Hypothalamus (tissue), 51 donors: ENCODE measurements at places on chromosomes 13 and 19.

DNA sequence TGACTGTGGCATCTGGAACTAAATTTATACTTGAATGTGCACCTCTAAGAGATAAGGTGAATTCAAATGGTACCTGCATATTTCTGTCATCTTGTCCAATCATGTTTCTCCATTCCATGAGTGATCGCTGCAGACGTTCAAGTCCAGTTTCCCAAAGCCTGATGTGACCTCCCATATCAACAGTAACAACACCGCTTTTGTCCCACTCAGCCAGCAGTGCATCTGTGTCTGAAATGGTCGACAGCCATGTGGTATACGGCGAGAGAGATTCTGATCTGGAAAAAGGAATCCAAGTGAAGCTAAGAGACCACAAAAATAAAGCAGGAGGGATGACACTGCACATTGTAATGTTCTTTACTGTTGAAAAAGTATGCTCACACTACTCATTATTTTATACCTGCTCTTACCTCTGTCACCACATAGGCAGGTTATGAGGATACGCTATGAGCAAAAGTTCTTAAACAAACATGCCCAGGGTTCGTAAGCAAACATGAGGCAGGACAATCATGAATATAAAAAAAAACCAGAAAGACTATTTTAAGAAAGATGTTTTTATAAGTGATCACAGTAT, 213.6 kb downstream of the RGCC start:
- no peak for DNase-seq

DNA sequence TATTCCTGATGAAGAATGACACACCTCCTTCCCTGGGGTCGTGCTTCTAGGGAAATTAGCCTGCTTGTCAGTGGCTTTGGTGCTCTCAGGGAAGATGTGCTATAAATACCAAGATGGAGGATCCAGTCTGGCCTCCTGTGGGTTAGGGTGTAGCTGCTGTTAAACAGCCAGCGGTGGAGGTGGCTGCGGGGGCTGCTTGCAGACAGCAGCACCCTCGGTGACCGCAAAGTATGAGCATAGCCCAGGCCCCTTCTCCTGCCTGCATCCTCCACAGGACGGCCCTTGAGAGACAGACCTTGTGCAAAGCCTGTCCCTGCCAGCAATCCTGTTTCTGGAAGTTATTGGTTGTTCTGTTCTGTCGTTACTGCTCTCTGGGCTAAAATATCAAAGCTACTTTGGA, 11.4 kb downstream of the VSTM2B start:
- no peak for DNase-seq

DNA sequence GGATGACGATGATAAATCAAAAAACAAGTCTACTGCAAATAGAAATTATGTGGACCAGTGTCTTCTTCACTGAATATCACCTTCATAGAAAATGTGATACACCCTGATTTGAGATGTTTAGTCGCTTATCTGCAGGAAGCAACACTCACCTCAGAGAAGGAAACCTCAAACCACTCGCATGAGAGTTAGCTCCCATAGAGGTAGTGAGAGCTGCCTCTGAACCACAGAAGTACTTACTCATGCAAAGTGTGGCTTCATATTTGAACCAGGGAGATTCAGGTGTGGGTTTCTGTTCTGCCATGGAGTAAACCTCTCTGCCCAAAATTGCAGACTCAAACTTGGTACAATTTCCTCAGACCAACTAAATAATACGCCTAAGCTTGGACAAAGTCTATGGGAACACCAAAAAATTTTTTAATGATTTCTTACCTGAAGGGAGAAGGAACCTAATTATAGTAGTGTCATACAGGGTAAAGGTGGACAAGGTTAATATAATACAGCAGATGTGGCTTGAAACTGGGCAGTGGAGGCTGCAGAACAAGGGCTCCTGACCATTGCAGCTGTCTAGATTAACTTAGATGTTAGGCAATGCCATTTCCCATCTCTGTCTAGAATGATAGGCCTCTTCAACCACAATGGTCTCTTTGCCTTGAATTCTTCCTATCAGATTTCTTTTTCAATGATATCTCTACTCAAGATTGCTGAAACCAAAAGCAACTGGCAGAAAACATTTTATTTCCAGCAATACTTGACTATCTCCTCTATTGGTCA, 29.6 kb upstream of the RCBTB2 start:
- DNase-seq, result no peak

DNA sequence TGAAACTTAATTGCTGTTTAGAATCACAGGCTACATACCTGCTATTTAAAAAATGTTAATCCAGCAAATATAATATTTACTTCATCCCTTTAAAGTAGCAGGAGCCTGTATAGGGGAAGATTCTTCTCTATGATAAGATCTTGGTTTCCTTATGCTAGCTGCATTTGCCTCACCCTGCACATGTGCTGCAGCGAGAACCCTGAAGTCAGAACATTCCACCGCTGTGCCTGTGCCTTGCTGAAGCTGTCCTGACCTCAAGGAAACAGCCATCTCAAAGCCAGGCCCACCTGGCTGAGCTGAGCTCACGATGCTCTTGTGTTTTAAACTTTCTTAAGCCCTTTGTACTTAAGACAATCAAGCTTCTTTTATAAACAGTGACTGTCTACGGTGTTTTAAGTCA, 355.0 kb upstream of the PCDH20 start:
- DNase-seq, result no peak

GRCh38 chr19:18307271-18307681, 15.6 kb downstream of the LSM4 start:
- DNase-seq, result no peak

DNA sequence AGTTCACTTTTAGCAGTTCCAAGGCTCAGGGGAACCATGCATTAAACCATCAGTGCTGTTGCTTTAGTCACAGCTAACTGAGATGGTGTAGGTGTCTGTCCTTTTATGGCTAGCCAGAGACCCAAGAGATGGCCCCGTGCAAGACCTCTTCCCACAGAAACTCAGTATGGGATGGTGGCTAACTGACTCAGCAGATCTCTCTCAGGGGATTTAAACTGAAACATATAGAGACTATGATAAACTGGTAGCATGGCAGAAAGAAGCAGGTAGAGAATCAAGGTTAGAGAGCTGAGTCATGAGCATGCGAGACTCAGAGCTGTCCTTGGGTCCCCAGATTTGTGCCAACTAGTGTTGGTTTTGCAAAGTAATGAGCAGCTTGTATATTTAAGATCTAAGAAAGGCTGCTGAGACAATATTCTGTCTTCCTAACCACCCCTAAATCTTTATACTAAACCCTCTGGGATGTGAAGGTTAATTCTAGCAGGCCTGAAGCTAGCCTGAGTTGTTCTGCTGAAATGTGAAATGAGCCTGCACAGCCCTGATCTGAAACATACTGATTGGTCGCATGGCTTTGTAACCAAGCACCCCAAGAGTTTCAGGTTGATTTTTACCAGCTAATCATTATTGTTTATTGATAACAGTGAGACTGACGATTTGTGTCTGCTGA, 6.5 kb upstream of the SCEL start:
- no peak for DNase-seq

DNA sequence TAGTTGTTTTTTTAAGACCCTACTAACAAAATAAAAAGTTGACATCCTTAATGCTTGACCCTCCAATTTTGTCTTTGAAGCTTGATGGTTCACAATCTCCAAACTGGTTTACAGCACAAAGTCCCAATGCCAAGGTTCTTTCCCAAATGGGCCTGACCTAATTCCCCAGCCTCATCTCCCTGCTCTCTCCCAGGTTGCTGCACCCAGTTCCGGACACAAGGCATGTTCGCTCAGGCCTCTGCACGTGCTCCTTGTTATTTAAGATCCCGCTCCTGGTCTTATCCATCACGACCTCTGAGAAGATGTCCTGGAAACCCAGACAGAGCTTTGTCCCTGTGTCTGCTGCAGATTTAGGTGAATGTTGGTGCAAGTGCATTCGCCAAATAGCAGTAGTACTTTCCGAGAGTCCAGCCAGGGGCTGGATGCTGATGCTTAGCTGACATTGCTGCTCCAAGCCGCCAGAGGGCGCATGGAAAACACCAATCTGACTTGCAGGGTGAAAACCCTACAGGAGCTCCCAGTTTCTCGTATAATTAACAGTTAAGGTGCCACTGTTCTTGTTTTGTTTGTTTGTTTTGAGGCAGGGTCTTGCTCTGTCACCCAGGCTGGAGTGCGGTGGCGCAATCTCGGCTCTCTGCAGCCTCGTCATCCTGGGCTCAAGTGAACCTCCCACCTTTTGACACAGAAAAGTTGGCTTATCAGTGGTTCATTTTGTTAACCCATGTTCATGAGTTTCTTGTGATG, 18.5 kb downstream of the LYPD3 start:
- peak; percentile 63 for DNase-seq

DNA sequence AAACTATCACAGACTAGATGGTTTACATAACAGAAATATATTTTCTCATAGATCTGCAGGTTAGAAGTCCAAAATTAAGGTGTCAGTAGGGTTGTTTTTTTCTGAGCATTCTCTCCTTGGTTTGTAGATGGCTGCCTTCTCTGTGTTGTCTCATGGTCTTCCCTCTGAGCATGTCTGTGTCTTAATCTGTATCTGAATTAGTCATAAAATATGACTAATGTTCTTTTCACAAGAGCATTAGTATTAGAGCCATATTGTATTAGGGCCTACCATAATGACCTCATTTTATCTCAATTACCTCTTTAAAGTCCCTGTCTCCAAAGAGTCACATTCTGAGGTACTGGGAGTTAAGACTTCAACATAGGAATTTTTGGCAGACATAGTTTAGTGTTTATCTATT, 77.2 kb upstream of the OBI1 start:
- DNase-seq, result no peak

GRCh38 chr19:12985049-12985776, 10.1 kb upstream of the NFIX start:
- DNase-seq, result peak; percentile 75

DNA sequence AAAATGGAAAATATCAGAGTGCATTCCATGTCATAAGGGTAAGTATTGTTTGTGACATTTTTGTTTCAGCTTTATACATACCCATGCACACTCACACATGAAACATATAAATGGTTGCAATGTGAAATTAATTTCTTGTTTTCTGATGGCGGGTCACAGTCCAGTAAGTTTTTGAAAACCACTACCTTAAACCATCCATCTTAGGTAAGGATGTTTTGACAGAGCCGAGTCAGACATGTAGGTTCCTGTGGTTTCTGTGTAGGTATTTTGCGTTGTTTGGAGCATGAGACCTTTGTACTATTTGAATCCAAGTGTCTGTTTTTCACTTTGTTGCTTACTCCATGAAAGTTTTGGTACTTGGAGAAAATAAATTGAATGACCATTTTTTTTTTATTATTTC, 121.7 kb downstream of the B3GLCT start:
- DNase-seq, result no peak

DNA sequence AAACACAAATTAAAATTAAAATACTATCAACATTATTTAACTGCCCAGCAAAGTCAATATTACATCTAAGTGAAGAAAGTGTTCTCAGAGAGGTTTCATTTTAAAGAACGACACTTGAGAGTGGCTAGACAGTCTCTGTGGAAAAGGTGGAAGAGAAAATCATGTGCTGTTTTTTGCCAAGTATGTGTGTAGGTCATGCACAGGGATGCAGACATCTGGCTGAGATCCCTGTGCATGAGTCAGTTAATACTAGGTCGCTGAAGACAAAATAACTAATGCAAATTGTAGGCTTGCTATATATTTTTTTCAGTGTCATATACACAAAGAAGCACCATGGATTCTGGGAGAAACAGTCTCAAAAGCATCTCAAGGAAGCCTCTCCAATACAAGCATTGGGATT, 44.3 kb upstream of the ENOX1 start:
- DNase-seq, result no peak

DNA sequence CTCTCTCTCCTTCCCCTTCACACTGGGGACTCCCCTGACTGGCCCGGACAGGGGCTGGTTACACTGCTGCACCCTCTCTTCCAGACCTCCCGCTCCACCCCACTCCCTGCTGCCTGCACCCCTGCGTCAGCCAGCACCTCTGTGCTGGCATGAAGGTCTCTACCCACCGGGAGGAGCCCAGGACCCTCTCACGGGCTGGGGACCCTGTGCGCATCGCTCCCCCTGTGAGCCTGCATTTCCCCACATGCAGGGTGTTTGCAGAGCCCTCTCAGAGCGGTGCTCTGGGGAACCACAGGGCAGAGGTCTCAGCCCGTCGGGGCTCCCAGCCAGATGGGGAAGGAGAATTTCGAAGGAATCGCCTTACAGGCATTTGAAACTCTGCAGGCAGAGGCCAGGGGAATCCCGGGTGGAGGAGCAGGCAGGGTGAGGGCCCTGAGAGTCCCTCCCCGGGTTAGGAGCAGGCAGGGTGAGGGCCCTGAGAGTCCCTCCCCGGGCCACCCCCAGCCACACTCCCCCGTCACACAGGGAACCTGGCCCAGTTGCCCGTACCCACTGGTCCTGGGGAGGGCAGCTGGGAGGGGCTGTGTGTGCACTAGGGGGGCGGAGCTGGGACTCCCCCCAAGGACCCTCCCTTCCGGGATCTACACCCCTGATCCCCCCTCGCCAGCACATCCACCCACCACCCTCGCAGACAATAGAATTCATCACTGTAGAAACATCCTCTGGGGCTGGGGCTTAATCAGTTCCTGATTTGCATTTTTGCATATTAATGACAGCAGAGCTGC, 16.3 kb upstream of the TCF3 start:
- DNase-seq, result no peak

DNA sequence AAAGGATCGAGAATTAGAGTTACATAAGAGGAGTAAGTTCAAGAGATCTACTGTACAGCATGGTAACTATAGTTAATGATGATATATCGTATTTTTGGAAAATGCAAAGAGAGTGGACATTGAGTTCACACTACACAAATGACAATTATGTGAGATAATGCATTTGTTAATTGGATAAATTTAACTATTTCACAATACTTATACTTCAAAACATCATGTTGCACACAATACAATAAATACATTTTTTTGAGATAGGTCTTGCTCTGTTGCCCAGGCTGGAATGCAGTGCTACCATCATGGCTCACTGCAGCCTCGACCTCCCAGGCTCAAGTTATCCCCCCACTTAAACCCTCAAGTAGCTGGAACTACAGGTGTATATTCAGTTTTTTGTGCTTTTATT, 8.1 kb upstream of the CYP2F1 start:
- no peak for DNase-seq

DNA sequence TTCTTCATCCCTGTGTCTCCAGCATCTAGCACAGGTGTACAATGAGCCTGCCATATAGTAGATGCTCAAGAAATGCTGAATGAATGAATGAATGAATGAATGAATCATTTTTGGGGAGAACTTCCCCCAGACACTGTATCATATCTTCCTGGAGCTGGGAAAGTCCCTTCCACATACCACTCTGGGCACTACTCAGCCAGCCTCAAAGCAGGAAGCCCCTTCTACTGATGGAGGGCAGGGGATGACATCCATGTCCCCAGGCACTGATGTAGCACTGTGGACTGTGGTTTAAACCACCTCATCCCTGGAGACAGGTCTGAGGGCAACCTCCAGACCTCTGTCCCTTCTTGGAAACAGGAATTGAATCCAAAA, 4.8 kb downstream of the GNA15 start:
- no peak for DNase-seq

DNA sequence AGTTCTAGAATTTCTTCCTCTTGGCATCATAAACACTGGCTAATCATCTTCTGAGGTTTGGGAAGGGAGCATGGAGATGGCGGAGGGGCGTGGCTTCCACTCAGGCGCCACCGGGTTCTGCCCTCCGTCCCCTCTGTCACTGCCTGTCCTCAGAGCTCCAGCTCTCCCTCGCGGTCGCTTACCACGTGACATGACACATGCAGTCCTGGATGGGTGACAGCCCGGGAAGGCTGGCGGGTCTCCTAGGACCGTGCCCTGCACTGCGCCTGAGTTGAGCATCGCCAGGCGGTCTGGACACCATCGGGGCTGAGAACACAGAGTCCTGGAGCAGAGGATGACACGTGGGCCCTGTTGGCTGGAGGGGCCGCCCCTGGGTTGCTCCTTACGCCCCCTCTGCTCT, 123.3 kb downstream of the RAB20 start:
- no peak for DNase-seq
